ENCODE measurements at places on chromosomes 1 and 21.

DNA sequence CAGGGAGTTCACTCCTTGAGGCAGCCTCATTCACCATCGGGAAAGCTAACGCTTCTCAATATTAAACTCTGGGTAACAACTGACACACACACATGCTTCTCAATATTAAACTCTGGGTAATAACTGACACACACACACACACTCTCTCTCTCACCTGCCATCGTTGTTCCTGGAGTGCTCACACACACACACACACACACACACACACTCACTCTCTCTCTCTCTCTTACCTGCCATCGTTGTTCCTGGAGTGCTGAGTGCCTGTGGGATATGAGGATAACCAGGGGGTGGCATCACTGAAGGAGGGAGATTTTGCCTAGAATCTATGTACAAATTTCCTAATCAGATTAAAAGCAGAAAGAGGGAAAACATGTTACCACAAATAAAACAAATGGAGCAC is 17.1 kb upstream of the GUCA2A start:
- no peak for DNase-seq

DNA sequence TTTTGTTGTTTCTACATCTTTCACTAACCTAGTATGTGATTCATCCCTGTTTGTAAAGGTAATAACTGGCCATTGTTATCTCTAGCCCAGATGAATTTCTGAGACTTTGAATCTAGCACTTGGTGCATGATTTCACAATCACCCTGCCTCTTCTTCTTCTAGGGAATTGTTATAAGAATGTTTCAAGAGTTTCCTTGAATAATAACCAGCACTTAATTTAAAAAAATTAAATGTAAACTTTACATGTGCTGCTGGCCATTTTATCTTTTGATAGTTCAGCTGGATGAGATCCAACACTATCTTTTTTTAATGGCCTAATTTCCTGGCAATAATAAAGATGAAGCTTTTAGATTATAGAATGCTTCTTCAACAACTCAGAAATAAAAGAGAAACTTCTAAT is 31.8 kb downstream of the UBE2U start:
- no peak for DNase-seq

GRCh38 chr1:42145764-42146625 is 7.2 kb upstream of the GUCA2B start:
- DNase-seq: no peak

DNA sequence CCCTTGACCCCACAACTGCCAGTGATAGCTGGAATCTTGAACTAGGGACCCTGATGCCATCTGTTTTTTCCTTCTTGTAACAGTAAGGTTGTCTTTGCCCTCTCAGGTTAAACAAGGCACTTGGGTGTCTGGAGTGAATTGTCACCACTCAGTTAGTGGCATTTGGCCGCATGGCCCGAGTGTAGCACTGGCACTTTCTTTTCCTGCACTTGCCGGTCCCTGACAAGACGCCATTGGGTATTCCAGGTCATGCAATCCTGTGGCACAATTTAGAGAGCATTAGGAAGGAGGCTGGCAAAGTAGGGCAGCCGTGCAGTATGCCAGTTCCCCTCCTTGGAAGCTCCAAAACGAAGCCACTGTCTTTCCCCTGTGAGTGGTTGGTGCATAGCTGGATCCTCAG is 70.8 kb downstream of the MRPS6 start:
- no peak for DNase-seq

- DNase-seq: no peak
Measured at GRCh38 chr1:244830639-244831038, 4.8 kb upstream of the COX20 start.

GRCh38 chr1:60765204-60765603 is 317.2 kb upstream of the NFIA start:
- no peak for DNase-seq

- DNase-seq: no peak
Measured at GRCh38 chr1:22850681-22851080, 122.0 kb downstream of the LACTBL1 start.

DNA sequence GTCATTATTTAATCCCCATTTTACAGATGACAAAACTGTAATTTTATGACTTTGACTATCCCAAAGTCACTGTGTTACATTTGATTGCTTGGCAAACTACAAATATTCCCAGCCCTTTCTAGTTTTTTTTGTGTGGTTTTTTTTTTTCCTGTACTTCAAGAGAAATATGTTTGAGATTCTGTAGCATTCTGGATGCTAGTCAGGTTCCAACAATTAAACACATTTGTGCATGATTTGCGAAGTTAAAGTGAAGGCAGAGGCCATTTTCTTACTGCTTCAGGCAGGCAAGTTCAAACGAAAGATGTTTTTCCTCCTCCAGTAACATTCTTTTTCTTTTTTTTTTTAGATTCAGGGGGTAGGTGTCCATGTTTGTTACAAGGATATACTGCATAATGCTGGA is 107.9 kb upstream of the SERTAD4 start:
- DNase-seq: no peak

DNA sequence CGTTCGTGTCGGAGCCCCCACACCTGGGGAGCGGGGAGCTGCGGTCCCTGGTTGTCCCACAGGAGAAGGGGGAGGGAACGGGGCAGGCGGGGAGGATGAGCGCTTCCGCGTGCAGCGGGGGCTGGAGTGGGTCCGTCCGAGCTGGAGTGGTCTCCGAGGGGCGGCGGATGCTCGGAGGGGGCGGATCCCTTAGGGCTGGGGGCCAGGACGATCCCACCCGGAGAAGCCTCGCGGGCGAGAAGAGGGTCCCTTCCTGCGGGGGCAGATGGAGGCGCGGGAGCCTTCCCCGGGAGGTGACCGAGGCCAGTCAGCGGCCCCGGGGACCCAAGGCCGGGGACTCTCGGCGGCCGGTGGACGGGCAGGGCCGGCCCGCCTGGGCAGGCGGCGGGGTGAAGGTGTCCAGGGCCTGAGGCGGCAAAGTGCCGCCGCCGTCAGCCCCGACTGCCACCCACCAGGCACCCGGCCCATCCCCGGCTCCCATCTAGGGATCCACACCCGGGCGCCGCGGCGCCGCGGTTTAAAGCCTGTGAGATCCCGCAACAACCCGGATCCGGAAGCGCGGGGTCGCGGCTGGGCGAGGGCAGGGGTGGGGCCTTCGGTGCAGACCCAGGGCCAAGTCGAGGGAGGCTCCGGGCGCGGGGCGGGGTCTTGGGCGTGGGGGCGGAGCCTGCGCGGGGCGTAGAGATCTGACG is 5.3 kb upstream of the CCDC27 start:
- peak; percentile 96 for DNase-seq

DNA sequence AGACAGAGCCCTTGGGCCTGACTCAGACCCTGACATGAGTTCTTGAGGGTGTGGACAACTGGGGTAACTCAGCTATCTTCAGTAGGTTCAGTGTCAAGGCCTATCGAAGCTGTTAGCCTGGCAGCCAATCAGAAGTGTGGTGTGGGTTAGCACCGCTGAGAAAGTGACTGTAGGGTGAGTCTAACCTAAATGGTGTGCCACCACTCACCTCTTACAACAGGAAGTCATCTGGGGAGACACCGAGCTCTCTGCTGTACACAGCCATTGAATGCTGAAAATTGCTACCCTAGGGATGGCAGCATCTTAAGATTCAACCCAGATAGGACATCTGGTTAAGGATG is 44.6 kb downstream of the RASSF5 start:
- peak; percentile 77 for DNase-seq

DNA sequence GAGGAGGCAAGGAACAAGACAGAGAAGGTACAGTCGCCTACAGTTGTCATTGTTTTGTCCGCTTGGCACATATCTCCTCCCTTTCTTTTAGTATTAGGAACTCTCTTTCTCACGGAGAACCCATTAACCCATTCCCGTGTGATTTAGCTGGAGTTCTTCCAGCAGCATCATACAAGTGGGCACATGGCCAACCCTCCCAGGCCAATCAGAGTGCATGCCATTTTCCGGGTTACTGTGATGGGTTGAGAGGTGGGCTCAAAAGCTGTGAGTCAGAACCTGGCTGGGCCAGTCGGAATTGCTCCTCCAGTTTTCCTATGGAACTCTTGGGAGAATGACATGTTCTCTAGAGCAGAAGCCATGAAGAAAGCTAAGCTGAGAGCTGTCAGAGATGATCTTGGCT is 83.1 kb upstream of the SOD1 start:
- DNase-seq: no peak
